ENCODE measurements at places on chromosomes 1 and 21.

DNA sequence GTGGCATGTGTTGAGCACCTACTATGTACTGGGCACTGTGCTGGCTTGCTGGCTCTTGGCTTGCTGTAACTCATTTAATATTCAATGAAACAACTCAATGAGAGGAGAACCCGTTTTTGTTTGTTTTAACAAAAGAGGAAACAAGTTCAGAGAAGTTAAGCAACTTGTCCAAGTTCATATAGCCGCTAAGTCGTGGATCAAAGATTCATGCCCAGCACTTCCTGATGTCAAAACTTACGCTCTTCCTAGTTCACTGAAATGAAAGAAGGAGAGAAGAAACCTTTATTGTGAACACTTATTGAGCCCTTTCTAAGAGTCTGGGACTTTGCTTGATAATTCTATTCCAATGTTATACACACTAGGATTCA is 475.9 kb downstream of the PTPRU start:
- DNase-seq = peak; percentile 39

DNA sequence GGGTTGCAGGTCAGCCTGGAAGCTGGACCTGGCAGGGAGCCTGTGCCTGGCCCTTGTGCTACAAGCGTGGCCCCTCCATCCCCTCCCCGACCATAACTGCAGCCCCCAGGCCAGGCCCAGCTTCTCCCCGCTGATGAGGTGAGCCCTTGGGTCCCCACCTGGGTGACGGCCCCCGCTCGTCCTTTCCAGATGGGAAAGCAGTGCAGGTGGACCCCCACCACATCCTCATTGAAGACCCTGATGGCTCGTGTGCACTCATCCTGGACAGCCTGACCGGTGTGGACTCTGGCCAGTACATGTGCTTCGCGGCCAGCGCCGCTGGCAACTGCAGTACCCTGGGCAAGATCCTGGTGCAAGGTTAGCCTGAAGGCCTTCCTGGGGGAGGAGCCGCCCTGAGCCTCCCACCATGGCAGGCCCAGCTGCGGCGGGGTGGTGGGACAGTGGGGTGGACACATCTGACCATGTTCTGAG is 56.9 kb downstream of the TRIM11 start:
- no peak for DNase-seq

GRCh38 chr1:230308039-230308438 is 118.1 kb downstream of the PGBD5 start:
- DNase-seq = peak; percentile 89

DNA sequence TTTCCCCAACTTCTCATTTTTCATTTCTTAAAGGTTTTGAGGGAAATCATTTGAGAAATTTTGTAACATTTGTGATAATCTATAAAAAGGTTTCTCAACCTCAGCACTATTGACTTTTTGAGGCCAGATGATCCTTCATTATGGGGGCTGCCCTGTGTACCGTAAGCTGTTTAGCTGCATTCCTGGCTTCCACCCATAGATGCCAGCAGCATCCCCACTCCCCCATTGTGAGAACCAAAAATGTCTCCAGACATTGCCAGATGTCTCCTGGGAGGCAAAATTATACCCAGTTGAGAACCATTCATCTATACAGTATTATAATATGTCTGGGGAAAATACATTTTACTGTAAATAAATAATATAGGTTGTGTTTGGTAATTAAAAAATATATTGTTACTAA is 146.0 kb downstream of the PBX1 start:
- no peak for DNase-seq

GRCh38 chr21:26572702-26573381 is at the start of gene CYYR1:
TSS of gene CYYR1 (minus strand) at chr21:26573286. CDS start at chr21:26572940, 346 bp downstream.
- DNase-seq = no peak

DNA sequence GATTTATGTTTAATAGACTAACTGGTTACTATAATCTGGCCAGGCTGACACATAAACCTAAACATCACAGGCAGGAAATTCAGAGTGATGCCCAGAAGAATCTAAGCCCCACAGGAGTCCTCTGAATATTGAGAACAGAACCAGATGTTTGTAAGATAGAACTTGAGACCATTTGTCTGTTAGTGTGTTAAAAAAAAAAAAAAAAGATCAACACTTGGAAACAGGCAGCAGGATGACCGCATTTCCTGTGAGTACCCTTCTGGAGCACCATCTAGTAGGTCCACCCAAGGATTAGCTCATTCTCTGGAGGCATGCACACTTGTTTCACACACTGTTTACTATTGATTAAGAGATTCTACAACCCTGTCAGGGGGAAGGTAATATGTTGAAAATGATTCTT is 111.4 kb upstream of the VANGL1 start:
- DNase-seq = no peak

- DNase-seq = no peak
These were observed 30.4 kb upstream of the C1orf174 start for GRCh38 chr1:3930301-3931006.

Measured in epithelial cell of proximal tubule (primary cell).